ENCODE measurements at places on chromosomes 7 and 10.

DNA sequence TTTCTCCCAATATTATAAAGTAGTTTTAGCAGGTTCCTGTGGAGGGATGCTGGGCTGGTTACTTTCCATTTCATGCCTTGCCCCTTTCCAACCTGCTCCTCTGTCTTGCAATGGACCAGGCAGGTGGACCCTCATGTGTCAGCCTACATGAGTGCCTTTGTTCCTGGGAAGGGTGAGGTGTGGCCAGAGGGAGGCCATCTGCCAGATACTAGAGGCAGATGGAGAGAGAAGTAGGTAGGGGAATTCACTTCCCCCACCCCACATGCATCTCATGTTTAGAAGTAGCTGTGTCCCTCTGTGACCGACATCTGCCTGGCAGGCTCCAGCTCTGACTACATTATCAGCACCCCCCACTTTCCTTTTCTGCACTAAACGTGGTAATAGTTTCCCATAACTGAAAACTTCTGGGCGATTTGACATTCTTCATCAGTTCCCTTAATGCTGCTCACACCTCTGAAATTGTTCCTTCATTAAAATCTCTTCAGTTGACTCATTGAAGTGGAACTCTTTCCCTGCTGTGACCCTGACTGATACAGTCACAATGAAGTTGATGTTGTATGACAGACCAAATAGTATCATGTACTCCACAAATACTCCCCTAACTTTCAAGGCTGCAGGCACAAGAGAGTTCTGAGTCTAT is 396.3 kb upstream of the FZD8 start:
- H3K4me1 ChIP-seq = no peaks in the 10 kb centered on the region
- no peaks in the 10 kb centered on the region for H3K36me3 ChIP-seq
- DNase-seq = no peak
- no peak overlapping the region for H3K4me3 ChIP-seq

- H3K27me3 ChIP-seq = no peaks in the 10 kb centered on the region
- DNase-seq = no peak
- H3K4me3 ChIP-seq = no peak overlapping the region
- no peaks in the 10 kb centered on the region for H3K4me1 ChIP-seq
- no peaks in the 10 kb centered on the region for H3K36me3 ChIP-seq
- no peak overlapping the region for H3K27ac ChIP-seq
Measured at GRCh38 chr10:27584302-27584701, 80.2 kb downstream of the RAB18 start.

GRCh38 chr7:140007051-140007690 is 55.6 kb downstream of the PARP12 start:
- no peak for DNase-seq
- H3K27ac ChIP-seq = no peak overlapping the region
- H3K4me3 ChIP-seq = no peak overlapping the region
- H3K36me3 ChIP-seq = no peaks in the 10 kb centered on the region

GRCh38 chr10:126518218-126519080 is 130.2 kb upstream of the ADAM12 start:
- no peak overlapping the region for H3K27ac ChIP-seq
- H3K27me3 ChIP-seq = no peaks in the 10 kb centered on the region
- no peak for DNase-seq
- H3K4me1 ChIP-seq = peaks cover 5% of the 10 kb centered on the region
- H3K36me3 ChIP-seq = no peaks in the 10 kb centered on the region
- H3K4me3 ChIP-seq = no peak overlapping the region

GRCh38 chr10:47190301-47190700 is 109.7 kb upstream of the GDF10 start:
- H3K4me3 ChIP-seq = no peak overlapping the region
- H3K4me1 ChIP-seq = no peaks in the 10 kb centered on the region
- no peaks in the 10 kb centered on the region for H3K27me3 ChIP-seq
- DNase-seq = no peak
- no peaks in the 10 kb centered on the region for H3K36me3 ChIP-seq

All from RWPE2 (cell line).